ENCODE measurements at places on chromosomes 6 and 20.

GRCh38 chr6:56570413-56571359 is 72.0 kb downstream of the DST start:
- no peak for DNase-seq

DNA sequence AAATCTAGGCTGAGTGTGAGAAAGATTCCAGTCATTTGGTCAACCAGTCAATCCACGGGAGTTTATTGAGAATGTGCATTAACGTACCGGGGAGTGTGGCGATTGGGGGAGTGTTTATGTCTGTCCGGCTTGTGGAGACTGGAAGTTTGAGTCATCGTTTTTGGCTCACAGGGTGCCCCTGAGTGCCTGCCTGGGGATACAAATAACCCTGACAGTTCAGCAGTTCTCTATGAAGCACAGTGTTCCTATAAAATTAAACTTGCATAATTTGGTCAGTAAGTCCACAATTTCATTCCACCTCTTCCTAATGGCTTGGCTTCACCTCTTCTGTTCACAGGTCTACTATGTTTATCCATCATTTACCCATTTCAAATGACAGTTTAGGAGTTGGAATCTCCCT is 72.6 kb upstream of the PLEKHG1 start:
- DNase-seq, result no peak

- DNase-seq, result no peak
Measured at GRCh38 chr6:50602292-50602691, 111.0 kb upstream of the TFAP2D start.

DNA sequence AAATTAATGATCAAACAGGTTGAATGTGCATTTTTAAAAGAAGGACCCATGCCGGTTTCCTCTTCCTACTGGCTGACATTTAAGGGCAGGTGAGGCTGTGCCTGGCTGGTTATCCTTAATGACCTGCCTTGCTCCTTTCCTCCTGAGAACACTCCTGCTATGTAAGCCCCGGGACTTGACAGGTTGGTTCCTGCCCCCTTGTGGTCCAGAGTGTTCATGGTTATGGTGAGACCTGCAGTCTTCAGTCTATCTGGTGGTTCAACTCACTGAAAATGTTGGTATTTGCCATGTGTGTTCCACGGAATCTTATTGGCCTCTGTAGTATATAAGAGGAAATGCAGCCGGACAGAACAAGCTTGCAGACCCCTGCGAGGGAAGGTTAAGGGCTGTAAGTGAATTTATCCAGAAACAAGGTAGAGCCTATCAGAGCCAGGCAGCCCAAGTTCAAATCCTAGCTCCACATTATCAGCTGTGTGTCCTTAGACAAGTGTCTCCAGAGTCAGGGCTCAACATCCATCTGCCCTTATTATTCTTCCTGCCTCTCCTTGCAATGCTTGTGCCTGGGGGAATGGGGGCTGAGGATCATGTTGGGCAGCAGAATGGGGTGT is 5.2 kb upstream of the BPIFA3 start:
- no peak for DNase-seq
